ENCODE measurements at places on chromosomes 5 and 9.

DNA sequence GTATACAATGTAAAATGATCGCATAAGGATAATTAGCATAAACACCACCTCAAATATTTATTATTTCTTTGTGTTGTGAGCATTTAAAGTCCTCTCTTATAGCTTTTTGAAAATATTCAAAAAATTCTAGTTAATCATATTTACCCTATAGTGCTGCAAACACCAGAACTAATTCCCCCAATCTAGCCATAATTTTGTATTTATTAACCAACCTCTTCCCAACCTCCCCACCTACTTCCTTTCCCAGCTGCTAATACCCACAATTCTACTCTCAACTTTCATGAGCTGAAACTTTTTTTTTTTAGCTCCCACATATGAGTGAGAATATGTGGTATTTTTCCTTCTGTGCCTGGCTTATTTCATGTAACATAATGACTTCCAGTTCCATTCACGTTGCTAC lies 317.8 kb upstream of the ATP10B start:
- DNase-seq, result no peak

- DNase-seq, result no peak
Measured at GRCh38 chr5:113463032-113463431, 25.2 kb downstream of the MCC start.

- DNase-seq, result no peak
Measured at GRCh38 chr5:54876-55569, 36.9 kb upstream of the PLEKHG4B start.

GRCh38 chr5:139633295-139634027 lies 14.7 kb upstream of the CXXC5 start:
- DNase-seq, result peak; percentile 53

- no peak for DNase-seq
Measured at GRCh38 chr9:83474631-83475030, 63.6 kb downstream of the FRMD3 start.

DNA sequence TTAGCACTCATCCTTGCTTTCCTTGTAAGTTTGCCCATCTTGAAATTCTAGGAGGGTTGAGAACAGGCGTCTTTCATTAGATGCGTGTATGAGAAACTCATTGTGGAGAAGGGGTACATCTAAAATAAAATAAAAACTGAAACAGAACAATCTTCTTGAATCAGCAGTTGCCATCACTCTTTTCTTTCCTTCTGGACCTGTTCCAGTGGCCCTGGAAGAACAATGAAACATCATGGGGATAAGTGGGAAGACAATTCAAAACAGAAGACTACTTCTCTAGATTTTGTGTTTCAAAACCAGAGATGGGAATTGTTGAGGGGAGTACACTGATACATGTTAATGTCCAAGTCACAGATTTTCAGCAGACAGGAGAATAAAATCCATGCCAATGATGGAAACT lies 59.9 kb downstream of the SLC1A3 start:
- DNase-seq, result no peak

GRCh38 chr5:88760527-88760926 lies 122.5 kb downstream of the MEF2C start:
- DNase-seq, result no peak

DNA sequence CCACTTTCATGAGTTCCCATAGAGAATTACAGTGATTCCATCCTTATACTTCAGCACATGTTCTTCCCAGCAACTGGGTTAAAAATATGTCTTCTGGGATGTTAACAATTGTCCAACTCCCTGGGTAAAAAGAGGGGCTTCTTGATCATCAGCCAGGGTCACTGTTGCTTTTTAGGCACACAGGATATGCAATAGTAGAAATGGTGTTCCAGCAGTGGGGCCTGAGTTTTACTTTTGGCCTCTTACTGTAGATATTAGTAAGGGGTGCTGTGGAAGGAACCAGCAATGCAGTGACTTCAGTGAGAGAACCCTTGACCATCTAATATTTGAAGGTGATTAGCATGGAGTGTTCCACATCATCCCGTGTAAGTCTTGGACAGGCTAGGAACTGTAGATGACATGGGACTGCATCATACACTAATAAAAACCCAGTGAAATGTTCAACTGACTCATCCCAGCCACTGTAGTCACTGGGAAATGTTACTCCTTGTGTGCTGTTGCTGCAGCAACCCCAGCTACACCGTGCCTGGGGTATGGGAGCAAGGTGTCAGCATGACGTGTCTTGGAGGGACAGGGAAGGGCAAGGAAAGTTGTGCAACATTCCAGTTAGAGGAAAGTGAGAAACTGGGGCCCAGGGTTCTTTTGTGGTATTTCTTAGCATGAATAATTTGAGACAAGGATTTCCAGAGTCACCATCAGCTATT lies 610.9 kb downstream of the RAB3C start:
- no peak for DNase-seq

DNA sequence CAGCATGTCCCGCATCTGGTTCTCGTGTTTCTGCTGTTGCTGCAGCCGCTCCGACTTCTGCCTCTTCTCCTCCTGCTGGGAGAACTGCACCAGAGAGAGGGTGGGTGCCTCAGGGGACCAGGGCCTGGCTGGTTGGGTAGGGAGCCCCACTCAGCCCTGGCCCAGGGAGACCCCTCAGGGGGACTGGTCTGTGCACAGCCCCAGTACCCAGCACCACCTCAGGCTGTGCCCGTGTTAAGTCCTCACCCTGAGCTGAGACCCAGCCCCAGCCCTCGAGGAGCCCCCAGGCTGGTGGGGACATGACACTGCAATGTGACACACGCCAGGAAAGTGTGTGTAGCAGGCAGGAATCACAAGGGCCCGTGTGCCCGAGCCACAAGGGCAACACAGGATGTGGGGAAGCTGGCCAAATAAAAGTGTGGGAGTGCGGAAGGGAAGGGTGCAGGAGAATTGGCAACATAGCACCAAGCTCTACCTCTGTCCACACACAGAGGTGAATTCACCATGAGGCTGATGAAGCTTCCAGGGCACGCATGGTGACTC lies 48.2 kb upstream of the FBXW11 start:
- no peak for DNase-seq

- DNase-seq, result no peak
Measured at GRCh38 chr5:150507474-150508276, at the start of gene NDST1. Gene NDST1, plus strand, starts transcription at chr5:150508131. Its CDS starts 13,124 bp downstream, at chr5:150521255.

DNA sequence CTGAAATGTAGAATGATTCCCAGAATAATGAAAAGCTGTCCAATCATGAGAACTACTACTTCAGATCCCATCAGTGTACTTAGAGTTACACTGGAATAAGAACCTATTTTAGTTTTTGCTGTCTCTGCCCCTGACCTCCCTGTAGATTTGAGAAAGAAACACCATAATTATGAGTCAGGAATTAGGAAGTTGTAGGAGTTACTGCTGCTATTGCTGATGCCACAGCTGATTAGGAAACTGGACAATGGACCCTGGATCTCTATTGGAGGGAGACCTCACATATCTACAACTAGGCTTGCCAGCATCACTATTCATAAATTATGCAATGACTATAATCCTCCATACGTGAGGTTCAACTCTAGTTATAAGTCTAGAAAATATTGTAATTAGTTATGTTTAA lies 48.8 kb upstream of the EDIL3 start:
- DNase-seq, result no peak

DNA sequence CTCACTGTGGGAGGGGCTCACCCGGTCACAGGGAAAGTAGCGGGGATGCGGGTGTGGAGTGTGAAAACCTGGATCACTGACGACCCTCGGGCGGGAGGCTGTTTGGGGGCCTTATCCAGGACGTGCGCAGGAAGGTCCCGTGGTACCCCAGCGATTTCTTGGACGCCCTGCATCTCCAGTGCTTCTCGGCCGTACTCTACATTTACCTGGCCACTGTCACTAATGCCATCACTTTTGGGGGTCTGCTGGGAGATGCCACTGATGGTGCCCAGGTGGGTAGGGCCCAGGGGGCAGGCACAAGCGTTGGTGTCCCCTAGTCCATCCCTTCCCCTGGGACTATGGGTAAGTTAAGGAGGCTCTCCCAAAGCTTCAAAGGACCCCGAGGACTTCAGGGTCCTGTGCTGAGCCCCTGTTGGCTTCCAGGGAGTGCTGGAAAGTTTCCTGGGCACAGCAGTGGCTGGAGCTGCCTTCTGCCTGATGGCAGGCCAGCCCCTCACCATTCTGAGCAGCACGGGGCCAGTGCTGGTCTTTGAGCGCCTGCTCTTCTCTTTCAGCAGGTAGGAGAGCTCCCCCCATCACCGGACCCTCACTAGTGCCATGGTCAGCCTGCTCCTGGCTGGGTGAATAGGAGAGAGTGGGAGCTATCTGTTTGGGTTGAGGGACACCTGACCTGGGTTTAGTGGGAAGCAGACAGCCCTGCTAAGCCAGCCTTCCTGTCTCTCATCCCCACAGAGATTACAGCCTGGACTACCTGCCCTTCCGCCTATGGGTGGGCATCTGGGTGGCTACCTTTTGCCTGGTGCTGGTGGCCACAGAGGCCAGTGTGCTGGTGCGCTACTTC lies 3.9 kb downstream of the SLC4A9 start:
- no peak for DNase-seq
